CD4-positive, alpha-beta T cell treated with Interleukin-17A for 1 hour (primary cell): ENCODE measurements at places on chromosomes 16 and 17.

GRCh38 chr17:2613089-2613808, 19.8 kb downstream of the PAFAH1B1 start:
- DNase-seq: no peak

- DNase-seq: no peak
These were observed 7.4 kb downstream of the ZNF689 start for GRCh38 chr16:30602616-30603277.

DNA sequence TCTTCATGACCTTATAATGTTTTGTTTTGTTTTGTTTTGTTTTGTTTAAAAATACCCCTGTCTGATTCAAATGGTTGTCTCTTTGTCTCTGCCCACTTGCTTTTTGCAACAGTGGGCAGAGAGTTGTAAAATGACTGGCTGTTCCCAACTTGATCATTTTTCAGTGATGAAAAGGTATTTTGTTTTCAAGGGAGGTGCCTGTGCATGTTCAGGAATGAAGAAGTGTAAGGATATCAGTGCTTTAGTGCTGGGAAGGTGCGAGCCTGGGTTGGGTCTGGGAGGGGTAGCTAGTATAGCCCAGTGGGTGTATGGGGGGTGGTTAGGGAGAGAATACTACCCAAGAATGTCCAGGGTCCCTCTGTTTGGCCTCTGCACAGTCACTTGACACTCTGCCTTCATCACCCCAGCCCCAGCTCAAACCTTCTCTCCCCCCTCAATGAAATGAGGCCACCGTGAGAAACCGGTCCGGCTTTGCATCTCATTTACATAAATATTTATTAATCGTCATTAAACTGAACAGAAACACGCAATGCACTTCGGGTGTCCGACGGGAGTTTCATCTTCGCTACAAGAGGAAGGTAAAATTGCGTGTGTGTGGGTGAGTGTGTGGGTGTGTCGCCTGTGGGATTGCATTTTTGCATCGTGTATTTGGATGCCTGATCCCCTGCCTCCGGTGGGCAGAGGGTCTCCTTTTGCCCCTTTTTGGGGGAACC, 4.3 kb downstream of the NEUROD2 start:
- DNase-seq: no peak

GRCh38 chr17:55090079-55090492, 121.5 kb downstream of the STXBP4 start:
- peak; percentile 68 for DNase-seq

DNA sequence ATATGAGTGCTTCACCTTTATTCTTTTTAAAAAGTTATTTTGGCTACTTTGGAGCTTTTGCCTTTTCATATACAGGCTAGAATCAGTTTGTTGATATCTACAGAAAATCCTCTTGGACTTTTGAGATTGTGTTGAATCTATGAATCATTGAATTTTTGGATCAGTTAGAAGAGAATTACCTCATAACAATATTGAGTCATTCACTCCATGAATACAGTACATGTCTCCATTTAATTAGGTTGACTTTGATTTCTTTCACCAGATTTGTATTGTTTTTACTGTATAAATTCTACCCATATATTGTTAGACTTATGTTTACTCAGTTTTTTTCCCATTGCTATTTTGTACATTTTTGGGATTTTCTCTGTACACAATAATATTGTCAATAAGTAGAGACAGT, 54.4 kb downstream of the TAOK1 start:
- no peak for DNase-seq

GRCh38 chr17:49241692-49242397, 11.3 kb upstream of the PHOSPHO1 start:
- no peak for DNase-seq

DNA sequence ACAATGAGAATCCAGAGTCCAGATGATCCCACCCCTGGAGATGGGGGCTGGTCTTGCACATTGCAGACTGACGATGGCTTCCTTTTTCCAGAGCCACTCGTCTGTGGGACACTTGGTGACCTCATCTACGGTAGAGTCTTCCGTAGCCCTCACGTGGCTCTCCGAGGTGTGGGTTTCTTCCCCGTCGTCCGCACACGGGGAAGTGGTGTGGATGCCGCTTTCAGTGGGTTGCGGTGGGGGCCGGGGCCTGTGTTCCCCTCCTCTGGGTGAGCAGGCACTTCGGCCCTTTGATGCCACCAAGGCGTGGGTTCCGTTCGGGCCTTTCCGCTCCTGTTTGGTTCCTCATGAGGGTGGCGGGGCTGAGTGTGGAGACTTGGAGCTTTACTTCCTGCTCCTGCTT, 21.4 kb downstream of the BAIAP2 start:
- DNase-seq: no peak

DNA sequence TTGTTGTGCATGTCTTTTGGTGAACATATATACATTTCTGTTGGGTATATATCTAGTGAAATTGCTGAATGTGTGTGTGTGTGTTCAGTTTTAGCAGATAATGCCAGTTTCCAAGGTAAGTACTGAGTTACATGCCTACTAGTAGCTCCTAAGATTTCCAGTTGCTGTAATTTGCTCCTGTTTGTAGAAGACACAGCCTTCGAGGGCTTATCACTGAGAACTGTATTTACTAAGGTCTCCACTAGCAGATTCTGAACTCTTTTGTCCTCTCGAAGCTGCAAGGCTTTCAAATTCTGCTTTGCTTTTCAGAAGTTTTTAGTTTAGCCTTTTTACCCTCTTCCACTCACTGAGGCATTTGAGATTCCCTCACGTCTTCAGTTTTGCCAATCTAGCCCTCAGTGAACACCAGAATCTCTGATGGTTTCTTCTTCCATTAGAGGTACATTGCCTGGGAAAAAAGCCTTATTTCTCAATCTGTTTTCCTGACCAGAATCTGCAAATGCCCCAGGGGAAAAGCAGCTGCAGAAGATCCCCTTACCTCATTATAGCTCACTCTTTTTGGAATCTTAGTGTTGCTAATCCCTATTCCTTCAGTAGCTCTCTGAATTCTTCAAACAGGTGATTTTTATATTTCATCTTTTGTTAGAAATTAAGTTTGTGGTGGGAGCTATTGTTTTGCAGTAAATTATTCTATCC, 52.9 kb downstream of the NF1 start:
- DNase-seq: no peak

DNA sequence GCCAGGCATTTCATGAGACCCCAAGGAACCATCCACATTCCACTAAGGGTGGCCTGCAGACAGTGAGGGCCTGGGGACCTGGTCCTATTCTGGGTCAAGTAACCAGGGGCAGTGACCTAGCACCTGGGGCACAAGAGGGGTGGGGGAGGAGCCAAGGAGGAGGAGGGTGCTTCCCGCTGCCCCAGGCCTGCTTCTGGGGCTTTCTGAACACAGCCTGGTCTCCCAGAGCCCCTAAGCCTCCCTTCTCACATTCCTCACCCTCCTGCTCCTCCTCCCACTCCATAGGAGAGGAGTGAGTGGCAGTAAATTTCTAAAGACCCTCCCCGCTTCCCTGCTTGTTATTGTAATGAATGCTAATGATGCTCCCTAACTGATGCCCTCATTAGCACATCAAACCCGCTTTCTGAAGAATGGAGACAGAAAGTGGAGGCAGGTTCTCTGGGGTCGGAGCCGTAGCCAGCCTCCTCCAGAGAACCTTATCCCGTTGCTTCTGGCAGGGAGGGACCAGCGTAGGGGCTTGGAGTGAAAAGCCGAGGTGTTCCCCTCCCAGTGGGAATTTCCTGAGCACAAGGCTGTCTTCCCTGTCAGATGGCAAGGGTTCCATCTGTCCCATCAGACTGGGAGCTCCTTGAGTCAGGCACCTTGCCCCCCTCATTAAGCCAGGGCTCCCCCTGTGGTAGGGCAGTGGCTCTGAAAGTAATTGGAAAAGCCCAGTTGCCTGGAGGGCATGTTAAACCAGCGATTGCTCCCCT, 3.7 kb upstream of the SRCIN1 start:
- no peak for DNase-seq
